DMS53 (cell line): ENCODE measurements at places on chromosomes 4 and X.

GRCh38 chr4:65515646-65516045 lies 154.6 kb downstream of the EPHA5 start:
- DNase-seq, result no peak

DNA sequence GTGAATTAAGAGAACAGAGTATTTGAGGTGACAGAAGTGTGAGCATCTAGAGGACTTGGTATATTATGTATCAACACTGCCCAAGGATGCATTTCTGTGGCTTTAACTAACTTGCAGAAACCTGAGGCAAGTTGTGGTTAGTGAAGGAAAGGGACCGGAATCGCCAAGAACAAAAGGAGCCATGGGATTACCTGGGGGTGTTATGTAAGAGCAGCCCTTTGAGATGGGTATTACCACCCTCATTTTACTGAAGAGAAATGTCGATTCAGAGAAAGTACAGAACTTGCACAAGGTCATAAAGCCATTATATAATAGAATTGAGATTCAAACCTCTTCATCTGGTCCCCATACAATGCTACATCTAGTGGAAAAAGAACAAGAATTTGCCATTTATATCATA lies 14.3 kb downstream of the TENM3 start:
- no peak for DNase-seq

DNA sequence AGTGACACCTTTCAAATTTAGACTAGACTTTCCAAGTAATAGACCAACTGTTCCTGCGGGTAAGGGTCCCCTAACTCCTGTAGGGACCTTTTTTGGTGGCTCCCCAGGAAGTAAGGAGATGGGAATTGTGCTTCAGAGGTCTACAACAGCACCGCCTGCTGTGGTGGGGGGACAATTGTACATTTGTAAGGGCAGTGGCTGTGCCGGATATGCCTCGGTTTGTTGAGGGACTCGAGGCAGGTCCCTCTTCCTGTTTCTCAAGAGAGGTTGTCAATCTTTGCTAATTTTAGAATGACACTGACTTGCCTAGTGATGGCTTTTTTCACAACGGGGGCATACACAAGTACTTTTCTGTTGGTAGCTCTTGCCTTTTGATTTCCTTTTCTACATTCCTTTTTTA lies 15.5 kb upstream of the HSD17B11 start:
- DNase-seq, result no peak

DNA sequence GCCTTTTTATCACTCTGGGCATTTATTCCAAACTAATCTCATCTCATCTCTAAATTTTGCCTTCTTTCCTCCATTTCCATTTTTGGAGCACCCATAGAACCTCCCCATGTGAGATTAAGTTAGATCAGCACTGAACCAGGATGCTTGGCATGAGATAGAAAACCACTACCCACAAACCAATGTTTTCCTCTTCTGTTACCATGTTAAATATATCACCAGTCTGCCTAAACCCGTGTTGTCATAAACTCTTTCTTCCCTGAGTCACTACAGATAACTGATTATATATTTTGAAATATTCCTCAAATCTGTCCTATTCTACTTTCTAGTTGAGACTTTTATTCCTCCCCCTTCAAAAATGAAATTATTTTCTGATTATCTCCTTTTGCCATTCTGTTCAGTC lies 37.6 kb downstream of the GABRB1 start:
- DNase-seq, result no peak

GRCh38 chr4:186943411-186943810 lies 219.8 kb upstream of the FAT1 start:
- no peak for DNase-seq

GRCh38 chr4:80412322-80412721 lies 76.8 kb downstream of the CFAP299 start:
- no peak for DNase-seq

DNA sequence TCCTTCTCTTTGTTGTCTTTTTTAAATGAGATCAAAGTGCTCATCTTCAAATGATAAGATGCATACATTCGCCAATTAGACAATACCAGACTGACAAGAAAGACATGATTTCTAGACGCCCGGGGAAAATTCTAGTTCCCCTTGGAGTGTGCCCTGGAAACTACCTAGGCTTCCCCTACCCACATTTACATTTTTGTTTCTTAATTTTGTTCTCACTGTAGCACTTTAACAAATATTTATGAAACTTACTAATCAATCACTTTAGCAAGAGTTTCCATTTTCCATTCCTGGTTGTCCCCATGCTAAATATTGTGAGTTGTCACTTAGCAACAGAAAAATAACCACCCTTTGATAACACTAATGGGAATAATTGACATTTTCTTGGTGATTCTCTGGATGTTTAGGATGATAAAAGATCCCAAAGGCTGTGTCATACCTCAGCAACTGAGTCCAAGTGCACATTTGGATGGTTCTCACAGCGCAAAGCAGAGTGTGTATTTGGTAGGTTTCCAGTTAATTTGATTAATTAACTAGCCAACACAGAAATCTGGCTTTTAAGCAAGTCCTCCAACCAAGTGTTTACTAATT lies 69.6 kb downstream of the FGFBP1 start:
- DNase-seq, result no peak

GRCh38 chr4:6548201-6548881 lies 26.6 kb upstream of the MAN2B2 start:
- peak; percentile 81 for DNase-seq

DNA sequence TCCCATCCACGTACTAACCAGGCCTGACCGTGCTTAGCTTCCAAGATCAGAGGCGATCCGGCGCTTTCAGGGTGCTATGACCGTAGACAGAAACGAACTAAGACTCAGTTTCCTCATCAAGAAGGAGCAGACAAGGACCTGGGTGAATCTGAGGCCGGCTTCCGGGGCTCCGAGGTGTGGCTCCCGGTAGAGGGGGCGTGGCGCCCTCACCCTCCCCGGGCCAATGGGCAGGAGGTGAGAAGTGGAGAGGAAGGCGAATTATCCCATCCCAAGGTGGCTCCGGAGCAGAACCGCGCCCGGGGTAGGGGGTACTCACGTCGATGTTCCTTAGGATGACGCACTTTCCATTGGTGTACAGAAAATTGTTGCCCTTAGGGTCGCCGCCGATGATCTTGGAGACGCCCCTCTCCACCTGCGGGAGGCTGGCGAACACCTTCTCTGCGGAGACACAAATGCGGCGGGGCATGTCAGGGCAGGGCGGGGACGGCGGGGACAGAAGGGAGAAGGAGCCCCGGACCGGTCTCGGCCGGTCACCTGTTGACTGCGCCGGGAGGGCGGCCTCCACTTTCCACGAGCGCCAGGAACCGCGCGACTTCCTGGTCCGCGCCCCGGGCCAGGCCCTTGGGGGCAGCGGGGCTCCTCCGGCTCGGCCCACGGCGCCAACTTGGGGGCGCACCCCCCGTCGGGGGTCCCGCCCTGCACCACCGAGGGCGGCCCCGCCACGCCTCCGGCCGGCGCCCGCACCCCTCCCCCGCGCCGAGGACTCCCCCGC lies 616 bp downstream of the WDR1 start:
- peak; percentile 87 for DNase-seq

DNA sequence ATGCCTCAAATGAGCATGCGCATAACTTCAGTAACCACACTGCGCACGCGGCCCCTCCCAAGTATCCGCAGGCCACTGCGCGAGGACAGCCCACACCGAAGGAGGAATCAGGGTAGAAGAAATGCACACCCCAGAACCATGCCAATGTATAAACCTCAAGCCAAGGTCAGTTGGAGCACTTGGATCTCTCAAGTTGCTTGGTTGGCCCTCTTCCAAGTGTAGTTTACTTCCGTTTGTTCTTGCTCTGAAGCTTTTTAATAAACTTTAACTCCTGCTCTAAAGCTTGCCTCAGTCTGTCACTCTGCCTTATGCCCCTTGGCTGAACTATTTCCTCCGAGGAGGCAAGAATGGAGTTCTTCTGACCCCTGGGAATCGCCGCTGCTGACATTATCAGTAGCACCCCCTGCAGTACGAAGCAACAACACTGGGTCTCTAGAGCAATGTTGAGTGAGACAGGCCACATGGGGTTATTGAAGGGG lies 22.0 kb upstream of the SPINK2 start:
- DNase-seq, result no peak

DNA sequence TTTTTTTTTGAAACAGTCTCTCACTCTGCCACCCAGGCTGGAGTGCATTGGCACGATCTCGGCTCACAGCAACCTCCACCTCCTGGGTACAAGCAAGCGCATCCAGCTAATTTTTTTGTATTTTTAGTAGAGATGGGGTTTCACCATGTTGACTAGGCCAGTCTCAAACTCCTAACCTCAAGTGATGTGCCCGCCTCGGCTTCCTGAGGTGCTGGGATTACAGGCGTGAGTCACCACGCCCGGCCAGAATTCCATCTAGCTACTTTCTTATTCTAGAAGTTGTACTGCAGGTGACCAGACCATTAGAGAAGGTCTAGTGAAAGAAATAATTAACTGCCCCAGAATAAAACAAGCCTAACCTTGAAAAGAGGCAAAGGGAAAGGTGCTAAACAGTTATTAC lies 2.3 kb downstream of the LRBA start:
- peak; percentile 24 for DNase-seq

DNA sequence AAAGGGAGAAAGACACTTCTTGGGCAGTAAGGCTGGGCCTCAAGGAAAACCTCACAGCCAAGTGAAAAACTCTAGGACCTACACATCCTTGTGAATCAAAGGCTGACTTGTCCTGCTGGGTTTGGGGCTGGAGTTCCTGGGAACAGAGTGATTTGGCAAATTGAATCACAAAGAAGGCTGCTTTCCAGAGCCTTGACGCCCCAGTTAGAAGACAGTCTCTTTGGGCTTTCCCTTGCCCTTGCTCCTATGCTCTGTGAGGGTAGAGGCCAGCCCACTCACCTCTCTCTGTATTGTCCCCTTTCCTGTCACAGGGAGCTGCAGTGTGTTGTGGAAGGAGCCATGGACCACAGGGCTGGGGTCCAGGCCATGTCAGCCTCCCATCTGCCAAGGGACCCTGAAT lies 9.6 kb downstream of the AMER1 start:
- no peak for DNase-seq

- DNase-seq, result peak; percentile 66
These were observed 42.9 kb downstream of the NDST3 start for GRCh38 chr4:118076958-118077766.

GRCh38 chr4:68038272-68038671 lies 75.0 kb upstream of the TMPRSS11A start:
- no peak for DNase-seq

DNA sequence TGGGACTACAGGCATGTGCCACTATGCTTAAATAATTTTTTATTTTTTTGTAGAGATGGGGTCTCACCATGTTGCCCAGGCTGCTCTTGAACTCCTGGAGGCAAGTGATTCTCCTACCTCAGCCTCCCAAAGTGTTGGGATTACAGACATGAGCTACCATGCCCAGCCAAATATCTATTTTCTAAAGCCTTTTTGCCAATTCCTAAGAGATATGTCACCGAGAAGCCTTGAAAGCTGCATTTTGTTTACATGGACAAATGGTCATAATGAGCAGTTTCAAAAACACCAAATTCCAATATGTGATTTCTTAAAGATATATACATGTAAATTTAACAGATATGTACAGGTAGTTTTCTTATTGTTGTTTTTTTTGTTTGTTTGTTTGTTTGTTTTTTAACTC lies 33.0 kb upstream of the PGRMC2 start:
- DNase-seq, result no peak

DNA sequence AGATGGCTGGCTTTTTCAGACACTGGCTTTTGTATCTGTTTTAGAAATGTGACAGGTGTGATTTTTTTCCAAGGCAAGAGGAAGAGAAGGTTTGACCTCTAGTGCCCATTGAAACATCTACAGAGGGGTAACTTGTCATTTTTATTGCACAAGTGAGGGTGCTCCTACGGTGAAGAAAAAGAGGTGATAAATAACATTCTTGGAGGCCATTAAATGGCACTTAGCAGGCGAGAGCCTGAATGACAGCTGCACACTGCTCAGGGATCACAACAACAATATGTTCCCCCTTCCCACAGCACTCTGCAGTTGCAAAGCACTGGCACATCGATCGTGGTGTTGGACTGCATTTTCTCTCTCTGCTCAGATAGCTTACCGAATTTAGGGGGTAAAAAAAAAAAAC lies 22.9 kb downstream of the FAM184B start:
- no peak for DNase-seq

- peak; percentile 17 for DNase-seq
These were observed 115.4 kb downstream of the PARM1 start for GRCh38 chr4:75048208-75048879.

- DNase-seq, result no peak
These were observed 11.3 kb downstream of the TIMP1 start for GRCh38 chrX:47593522-47593921.

DNA sequence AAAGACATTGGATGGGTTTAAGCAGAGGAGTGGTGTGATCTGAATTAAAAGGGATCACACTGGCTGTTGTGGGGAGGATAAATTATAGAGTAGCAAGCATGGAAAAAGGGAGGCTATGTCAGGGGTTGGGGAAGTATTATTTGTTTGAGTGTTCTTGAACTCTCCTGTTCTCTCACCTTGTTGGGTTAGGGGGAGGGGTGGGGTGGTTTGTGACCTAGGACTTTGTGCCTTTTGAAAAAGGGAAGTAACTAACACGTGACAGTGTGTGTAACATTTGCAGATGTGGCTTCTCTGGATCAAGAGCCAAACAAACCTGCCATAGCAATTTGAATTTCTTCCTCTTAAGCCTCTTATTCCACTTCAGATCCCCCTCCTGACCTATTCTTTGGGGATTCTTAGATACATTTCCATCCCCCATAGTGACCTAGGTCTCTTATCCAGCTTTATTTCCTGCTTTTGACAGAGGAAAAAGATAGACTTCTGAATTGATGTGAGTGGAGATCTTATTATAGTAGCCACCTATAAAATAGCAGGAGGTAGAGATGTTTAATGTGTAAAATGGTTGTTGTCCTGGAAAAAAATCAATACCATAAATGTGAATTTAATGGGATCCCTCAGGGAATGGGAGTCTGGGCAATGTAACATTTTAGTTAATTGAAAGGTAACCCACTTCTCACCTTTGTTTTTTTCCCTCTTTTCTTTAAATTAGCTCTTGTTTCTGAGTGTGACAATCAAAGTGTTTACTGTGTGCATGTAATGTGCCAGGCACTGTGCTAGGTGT lies 120.4 kb downstream of the CT47B1 start:
- DNase-seq, result peak; percentile 86

- DNase-seq, result no peak
These were observed 461.0 kb downstream of the GRXCR1 start for GRCh38 chr4:43353552-43353951.

GRCh38 chrX:69034451-69034850 lies 130.8 kb downstream of the PJA1 start:
- no peak for DNase-seq

DNA sequence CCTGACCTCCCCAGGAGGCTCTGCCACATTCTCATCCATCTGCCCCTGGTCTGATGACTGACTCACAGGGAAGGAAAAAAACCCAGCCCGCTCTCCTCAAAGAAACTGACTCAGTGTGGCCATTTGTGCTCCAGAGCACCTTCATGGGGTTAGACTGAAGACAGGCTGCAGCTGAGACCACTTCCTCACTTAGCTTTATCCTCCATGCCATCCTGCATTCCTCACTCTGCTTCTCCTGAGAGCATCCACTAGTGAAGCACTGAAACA lies 35.9 kb upstream of the HPSE start:
- no peak for DNase-seq

GRCh38 chrX:3415011-3415410 lies 68.6 kb upstream of the MXRA5 start:
- no peak for DNase-seq

GRCh38 chr4:155407480-155407879 lies 30.7 kb upstream of the MAP9 start:
- no peak for DNase-seq
